ENCODE measurements at places on chromosomes 13 and 19.

GRCh38 chr13:78786459-78786858 is 127.5 kb upstream of the OBI1 start:
- DNase-seq: no peak

- no peak for DNase-seq
Measured at GRCh38 chr19:16213076-16213475, 15.4 kb downstream of the AP1M1 start.

- DNase-seq: no peak
Measured at GRCh38 chr13:110551284-110551683, 10.2 kb downstream of the RAB20 start.

DNA sequence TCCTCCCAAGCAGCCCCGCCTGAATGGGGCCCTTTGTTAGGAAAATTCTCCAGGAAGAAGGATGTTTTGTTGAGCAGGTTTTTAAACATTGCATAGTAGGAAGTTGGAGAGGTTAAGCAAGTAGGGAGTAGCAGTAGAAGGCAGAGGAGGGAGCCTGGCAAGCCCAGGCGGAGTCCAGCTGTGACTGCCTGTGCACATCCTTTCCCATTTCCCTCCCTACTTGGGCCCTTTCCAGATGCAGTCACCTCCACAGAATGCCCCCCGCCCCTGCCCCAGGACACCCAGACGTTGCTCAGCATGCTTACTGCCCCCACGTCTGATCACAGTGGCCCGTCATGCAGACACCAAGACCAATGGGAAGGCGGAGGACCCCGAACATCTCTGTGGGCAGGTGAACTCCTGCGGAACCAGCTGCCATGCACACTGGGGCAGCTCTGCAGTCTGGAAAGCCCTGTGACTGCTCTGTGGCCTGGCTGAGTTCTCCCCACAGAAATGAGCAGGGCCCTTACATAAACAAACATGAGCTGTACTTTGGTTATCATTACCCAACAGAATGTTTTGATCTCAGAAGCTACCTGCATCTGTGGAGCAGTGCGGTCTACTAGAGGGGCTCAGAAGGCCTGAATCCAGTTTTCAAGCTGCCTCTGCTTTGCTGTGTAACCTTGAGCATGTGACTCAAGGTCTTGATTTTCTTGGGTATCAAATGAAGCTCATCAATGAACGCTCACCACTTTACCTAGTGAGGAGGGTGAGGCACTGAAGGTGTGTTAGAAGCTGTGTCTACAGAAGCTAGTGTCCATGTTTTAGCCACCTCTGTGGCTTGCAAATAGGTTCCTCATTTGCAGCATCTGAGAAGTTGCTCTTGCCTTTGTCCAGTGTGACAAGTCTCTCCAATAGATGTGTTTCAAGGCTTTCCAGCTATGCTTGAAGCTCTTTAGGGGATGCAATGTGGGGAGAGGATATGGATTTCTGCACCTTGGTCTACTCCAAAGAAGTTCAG is 84.2 kb downstream of the TNFRSF19 start:
- DNase-seq: no peak

DNA sequence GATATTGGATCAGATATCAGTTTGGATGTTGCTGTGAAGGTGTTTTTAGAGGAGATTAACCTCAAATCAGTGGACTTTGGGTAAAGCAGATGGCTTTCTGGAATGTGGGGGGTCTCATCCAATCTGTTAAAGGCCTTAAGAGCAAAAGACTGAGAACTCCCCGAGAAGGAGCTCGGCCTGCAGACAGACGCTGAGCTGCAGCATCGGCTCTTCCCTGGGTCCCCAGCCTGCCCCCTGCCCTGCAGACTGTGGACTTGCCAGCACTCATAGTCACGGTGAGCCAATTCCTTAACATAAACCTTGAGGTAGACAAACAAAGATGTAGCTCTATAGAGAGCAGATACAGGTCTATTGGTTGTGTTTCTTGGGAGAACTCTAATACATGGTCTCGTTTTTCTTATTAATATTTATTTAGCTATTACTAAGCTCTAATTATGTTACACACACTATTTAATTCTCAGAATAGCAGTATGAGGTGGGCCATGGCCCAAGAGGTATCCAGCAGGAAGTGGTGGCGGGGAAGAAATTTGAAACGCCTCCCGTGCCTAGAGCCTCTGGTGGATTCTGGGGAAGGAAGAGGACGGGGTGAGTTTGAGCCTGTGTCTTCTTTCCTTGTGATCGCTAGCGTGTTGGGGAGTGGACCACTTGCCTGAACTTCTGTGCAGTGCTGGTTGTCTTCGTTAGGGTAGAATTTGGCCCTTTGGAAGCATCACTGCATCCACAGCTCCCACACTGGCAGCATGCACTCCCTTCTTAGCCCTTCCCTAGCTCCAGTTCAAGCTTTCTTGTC is 305.3 kb downstream of the TEX29 start:
- DNase-seq: no peak

DNA sequence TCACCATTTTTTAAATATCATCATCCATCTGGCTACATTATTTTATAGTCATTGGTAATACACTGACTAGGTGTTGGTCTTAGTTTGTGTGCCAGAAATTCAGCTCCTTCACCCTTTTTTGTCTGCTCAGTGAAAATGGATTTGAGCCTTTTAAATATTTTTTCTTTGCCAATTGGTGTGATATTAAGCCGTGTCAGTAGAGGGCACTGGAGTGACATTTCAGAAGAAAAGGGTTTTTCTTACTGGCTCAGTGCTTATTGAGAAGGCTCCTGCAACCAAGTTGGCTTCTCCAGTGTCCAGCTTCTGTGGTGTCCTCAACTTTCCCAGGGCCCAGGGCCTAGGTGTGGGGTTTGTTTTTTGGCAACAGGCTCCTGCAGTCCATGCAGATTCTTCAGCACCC is 546.6 kb downstream of the DACH1 start:
- DNase-seq: no peak

- DNase-seq: no peak
Measured at GRCh38 chr19:45739498-45740439, 6.5 kb downstream of the MEIOSIN start.

GRCh38 chr13:23852351-23852750 is 36.8 kb downstream of the MIPEP start:
- no peak for DNase-seq

DNA sequence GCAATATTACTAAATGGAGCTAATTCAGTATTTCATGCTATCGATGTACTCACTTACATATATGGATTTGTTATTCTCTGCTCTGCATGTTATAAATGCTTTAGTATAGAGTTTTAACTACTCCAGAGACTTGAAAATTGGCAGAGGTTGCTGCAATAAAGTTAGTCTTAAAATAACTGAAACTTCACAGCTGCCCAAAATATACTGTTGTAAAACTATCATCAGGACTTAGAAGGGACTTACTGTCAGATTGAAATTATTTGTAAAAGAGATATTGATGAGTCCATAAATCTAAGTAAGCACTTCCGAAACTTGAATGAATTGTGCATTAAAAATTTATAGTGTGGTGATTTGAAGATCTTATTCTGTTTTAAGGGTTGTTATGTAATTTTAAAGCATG is 1178.2 kb upstream of the PCDH20 start:
- no peak for DNase-seq

DNA sequence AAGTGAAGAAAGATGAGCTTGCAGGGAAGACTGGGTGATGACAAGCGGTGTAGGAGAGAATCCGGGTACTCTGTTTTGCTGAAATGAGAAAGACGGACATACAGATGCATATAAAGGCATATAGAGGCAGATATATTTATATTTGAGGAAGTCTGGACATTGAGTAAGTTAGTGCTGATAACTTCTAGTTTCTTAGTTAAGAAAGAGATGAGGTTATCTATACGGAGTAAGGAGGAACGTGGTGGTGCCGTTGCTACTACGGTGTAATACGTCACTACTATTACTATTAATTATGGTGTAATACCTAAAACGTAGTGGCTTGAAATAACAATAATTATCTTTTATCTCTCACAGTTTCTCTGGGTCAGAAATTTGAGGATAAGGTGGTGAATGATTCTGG is 9.8 kb upstream of the CPB2 start:
- no peak for DNase-seq

- no peak for DNase-seq
Measured at GRCh38 chr19:56866538-56866937, 26.0 kb upstream of the PEG3 start.

DNA sequence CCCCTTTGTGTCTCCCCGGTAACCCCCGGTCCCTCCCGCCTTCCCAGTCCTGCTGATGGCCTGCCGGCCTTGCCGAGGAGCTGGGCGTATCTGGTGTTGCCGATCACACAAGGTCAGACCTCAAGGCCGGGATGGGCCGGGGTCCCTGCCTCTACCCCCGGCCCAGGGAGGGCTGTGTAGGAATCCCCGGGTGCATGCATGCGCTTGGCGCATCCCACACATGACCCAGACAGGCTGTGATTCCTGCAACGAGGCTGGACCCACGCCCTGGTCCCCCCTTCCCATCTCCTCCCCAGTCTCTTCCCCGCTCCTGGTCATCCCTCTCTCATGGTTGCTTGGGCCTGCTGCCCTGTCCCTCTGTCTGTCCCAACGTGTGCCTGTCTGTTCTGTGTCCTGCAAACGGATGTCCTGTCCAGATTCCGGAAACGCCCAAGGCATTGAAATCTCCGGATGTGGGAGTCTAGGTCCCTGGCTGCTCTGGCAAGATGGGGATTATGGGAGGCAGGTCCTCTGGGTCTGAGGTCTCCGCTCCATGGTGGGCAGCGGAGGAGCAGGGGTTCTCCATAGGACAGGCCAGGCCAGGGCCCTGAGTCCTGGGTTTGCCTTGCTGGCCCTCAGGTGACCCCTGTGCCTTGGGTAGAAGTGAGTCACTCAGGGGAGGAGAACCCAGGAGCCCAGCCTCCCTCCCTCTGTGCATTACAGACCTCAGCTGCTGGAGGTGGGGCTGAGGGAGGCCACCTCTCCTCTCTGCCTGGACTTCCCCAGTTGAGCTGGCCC is 1.6 kb downstream of the PKN1 start:
- DNase-seq: peak; percentile 50

DNA sequence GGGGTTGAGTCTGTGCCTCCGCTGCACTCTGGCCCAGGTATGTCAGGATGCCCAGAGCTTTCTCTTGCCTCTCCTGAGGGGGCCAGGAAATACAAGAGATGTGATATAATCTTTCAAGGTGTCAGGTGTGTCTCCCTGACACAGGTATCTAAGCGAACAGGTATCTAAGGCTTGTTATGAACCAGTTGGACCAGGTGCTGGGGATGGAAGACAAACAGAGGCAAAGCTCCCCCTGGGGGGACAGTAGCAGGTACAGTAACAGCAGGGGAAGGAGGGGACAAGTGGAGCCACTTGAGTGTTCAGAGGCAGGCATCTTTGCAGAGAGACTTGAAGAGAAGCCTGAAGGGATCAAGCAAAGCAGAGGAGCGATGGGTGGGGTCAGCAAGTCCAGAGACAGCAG is 2.6 kb downstream of the LENG1 start:
- no peak for DNase-seq

DNA sequence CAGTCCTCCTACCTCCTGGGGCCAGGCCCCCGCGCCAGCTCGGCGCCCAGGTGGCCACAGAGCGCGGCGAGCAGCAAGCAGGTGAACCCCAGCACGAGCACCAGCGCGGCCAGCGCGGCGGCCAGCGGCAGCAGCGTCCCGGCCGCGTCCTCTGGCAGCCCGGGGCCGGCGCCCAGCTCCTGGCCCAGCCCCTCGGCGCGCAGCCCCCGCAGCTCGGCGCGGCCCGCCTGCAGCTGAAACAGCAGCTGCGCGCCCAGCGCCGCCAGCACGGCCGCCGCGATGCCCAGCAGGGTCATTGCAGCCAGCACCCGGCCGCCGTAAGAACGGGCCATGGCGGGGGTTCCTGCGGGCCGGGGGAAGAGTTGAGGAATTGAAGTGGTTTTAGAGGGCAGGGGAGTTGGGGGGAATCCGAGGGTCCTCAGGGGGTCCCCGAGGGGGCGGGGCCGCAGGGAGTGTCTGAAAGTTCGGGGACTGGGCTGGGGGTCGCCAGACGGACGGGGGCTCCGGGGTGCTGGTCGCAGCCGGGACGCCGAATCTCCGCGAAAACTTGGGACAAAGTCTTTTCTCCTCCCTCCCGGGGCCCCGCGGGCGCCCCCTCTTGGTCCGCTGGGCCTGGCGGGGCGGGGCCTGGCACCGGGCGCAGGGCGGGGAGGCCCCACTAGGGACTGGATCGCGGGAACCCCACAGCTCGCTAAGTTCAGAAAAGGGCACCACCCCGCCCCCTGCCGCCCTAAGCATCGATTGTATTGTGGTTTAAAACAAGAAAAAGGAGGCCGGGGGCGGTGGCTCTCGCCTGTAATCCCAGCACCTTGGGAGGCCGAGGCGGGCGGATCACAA is at the start of gene TMEM221:
Gene TMEM221 (minus strand): TSS at position 538 of the 837 bp plus-strand sequence. CDS start 206 bp downstream, at position 332.
- DNase-seq: peak; percentile 57

DNA sequence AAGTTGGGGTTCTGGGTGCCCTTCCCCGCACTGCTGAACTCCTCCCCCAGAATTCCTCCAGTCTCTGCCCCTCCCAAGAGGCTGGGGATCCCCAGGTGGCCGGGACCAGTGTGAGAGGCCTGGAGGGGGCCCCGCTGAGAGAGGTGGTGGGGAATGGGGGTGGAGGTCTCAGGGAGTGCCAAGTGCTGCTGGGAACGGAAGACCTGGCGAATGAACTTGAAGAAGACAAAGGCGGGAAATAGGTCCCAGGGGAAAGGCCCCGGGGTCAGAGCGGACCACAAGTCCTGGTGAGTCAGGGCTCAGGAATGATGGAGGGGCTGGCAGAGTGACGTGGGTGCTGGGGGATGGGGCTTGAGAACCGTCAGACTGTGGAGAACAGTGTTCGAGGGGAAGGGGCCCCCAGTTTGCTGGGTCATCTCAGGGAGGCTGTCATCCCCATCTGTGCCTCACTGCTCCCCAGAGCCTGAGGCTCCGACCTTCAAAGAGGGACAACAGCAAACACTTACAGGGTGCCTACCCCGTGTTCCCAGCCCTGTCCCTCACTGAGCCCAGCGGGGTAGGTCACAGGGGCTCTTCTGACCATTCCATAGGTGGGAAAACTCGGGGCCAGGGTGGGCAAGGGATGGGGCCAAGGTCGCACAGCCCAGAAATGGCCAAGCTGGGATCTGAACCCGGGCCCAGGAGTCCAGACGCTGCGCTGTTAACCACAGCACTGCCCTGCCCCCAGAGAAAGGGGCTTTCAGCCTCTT is 16.0 kb upstream of the SEMA6B start:
- no peak for DNase-seq

GRCh38 chr13:84978851-84979250 is 820.4 kb downstream of the SLITRK6 start:
- DNase-seq: no peak

GRCh38 chr13:101382701-101383100 is 33.6 kb downstream of the NALCN start:
- no peak for DNase-seq

DNA sequence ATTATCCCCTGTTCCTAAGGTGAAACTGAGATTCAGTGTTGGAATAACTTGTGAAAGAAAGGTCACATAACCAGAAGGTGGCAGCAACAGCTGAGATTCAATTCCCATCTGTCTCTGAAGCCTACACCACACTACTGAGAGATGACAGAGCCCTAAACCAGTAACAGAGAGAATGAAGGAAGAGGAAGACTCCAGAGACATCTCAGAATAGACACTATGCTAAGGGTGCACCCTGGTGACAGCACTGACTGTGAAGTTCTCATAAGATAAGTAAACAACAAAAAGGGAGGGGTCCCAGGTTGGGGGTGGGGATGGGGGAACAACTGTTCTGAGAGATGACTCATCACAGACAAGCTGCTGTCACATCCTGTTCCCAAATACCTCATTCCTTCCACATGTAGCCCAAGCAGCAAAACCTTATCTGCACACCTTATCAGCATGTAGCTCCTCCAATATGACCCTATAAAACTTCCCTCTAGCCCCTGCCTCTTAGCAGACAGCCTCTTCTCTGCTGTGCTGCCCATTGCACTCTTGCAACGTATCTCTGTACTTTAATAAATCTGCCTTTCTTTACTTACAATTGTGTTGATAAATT is 46.5 kb downstream of the UTP14C start:
- no peak for DNase-seq

Measured in activated naive CD4-positive, alpha-beta T cell treated with Interleukin-2 at 50 U/mL for 16 hours (primary cell).